ENCODE measurements at places on chromosomes 7 and 10.
A peak's percentile ranks its signal among the peaks of the same experiment; 100 is the strongest.

DNA sequence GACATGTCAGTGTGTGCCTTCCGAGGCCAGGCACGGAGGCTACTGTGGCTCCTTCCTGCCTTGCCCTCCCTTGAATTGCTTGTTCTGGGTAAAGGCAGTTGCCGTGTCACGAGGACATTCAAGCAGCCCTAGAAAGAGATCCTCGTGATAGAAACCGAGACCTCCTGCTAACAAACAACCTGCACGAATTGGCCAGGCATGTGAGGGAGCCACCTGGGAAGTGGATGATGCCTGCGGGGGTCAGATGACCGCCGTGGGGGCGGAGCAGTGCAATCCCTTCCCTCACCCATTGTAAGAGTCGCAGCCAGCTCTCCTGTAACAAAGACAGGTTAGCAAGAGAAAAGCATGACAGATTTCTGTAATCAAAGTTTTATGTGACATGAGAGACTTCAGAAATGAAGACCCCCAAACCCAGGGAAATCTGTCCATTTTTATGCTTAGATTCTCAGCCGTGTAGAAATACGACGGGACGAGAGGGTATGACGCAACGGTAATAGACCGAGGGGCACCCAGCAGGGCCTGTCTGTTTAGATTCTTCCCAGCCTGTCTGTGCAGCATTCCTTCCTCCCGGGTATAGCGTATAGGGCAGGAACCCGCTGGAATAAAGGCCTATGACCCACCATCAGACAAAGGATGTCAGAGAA lies 241.7 kb downstream of the GATA3 start:
- DNase-seq = no peak

DNA sequence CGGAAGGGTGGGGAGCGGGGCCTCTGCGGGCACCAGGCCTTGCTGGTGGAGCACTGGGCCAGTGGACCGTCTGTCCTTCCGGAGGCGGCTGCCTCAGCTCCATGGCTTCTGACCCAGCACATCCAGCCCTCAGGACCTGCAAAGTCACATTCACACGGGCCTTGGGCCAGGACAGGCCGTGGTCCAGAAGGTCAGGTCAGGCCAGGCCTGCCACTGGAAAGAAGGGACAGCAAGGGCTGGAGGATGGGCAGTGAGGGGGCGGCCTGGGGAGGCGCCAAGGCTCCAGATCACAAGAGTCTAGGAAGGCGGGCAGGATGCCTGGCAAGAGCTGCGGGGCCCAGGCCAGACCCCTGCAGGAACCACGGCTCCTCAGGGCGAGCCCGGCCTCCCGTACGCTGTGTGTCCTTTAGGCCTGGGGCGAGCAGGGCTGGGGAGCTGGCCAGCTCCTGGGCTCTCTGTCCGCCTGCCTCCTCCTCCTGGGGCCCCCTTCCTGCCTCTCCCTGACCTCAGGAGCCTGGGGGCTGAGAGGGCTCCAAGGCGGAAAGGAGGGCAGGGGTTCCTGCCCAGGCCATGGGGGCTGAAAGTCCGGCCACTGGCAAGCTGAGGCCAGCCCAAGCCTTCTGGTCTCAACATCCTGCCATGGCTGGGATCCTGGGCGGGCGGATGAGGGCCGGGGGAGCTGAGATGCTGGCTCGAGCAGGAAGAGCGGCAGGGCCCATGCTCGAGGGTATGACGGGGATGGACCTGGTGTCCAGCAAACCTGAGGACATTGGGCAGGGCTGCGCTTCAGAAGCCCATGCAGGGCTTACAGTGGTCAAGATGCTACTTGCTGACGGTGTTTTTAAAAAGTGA lies 225.8 kb downstream of the ELFN1 start:
- DNase-seq = no peak

DNA sequence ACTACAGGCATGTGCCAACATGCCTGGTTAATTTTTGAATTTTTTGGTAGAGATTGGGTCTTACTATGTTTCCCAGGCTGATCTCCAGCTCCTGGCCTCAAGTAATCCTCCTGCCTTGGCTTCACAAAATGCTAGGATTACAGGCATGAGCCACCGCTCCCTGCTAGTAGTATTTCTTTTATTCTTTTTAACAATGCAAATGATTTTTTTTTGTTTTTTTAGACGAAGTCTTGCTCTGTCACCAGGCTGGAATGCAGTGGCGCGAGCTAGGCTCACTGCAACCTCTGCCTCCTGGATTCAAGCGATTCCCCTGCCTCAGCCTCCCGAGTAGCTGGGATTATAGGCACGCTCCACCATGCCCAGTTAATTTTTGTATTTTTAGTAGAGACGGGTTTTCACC lies 58.1 kb downstream of the SVIL start:
- DNase-seq = no peak

- DNase-seq = no peak
These were observed 1367.1 kb downstream of the XPNPEP1 start for GRCh38 chr10:108556186-108556585.

DNA sequence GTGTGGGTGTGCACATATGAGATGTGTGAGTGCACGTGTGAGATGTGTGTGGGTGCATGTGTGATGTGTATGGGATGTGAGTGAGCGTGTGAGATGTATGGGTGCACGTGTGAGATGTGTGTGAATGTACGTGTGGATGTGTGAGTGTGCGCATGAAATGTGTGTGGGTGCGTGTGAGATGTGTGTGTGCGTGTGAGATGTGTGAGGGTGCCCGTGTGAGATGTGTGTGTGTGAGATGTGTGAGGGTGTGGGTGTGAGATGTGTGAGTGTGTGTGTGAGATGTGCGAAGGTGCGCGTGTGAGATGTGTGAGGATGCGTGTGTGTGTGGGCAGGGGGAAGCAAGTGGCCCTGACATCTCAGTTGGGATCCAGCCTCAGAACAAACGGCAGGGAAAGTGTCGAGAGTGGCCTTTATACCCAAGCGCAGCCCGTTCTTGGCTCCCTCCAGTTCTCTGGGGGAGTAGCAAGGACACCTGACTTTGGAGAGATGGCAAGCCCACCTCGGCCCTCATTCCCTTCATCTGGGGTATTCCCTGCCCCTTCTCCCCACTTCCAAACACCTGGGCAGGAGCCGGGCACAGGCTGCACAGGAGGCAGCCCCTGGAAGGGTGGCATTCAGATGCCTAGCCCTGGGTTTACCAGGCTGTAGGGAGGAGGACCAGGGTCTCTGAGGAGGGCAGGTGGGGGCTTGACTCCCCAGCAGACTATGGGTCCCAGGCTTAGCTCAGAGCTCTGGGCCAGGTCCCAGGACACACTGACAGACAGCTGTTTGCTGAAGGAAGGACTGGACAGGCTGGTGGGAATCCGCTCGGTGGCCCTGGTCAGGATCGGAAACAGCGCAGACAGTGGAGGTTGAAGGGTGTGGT lies 31.6 kb downstream of the PPIF start:
- no peak for DNase-seq

DNA sequence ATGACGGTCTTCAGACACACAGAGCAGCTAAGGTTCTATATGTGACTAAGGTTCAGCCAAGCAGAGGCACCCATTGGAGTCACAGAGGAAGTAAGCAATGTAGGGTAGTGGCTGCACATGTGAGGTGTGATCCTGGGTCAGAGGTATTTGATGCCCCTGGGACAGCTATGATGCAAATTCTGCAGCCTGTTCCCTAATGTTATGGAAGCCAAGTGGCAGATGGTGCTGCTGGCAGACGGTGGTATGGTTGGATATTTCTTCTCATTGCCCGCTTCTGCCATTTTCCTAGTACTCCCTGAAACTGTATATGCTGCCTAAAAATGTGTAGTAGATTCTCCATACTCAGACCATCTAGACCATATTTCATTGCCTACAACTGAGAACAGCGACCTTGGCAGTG lies 7.2 kb downstream of the TAS2R16 start:
- DNase-seq = no peak

GRCh38 chr10:43644252-43644651 lies 4.4 kb downstream of the ZNF32 start:
- no peak for DNase-seq

DNA sequence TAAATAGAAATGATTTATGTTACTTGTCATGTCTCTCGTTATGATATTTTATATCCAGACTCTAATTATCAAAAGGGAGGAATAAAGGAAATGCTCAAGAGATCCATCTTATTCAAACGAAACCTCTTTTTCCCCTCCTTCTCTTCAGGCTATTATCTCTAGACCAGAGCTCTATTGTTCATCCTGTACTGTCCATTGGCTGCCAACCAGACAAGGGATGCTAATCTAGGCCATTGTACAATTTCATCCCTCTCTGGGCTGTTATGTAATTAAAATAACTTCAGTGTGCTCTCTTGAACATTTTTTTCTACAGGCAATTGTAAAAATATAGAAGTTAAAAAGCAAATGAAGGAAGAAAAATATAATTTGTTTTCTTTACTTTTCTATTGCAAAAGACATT lies 220.4 kb downstream of the HDAC9 start:
- DNase-seq = no peak

DNA sequence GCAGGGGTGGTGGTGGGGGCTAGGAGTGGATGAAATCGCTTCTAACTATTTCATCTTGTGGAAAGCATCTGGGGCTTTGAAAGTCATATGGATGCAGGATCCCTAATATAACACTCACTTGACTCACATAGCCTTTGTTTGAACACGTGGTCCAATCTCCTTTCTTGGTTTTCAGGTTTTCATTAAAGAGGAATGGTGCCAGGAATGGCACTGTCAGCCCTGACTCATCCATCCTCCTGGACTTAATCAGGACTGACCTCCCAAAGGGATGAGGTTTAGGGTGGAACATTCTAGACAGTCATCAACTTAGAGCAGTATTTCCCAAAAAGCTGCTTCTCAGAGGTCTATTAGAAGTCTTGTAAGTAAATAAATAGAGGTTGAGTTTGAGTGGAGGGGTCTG lies 162.0 kb upstream of the PLXNA4 start:
- peak; percentile 52 for DNase-seq

- no peak for DNase-seq
These were observed 6.2 kb downstream of the TLX1 start for GRCh38 chr10:101137271-101137670.

DNA sequence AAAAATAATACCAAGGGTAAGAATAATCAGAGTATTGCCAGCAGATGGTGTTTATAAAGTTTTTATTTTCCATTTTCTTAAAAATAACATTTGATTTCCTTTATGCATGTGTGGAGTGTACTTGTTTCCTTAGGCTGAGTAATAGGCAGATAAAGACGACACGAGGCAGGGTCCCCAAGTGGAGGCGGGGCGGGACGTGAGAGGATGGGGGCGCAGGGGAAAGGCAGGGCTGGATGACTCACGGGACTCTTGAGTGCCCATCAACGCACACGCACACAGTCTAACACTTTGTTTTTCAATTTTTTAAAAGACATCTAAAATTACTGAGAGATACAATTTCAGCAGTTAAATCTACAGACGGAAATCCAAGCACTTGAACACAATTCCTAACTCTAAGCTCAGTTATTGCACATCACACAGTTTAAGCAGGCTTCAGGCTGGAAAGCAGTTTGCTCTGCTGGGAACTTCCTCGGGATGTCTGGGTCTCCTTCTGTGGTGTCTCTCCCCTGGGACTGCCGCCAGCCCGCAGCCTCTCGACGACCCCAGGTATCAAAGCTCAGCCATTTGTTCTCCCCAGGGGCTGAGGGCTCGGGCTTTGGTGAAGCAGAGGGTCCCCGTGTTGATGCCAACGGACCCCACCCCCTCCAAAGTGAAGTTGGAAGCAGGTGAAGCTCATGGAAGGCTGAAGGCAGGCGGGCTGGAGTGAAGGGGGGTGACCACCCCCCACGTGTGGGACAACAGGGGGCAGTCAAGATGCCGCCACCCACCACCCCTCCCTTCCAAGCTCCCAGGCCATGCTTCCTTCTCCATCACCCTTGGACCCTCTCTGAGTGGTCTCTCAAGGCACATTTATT lies 29.1 kb downstream of the SPOCK2 start:
- DNase-seq = no peak

- no peak for DNase-seq
These were observed 7.3 kb downstream of the AUTS2 start for GRCh38 chr7:69605546-69605945.

DNA sequence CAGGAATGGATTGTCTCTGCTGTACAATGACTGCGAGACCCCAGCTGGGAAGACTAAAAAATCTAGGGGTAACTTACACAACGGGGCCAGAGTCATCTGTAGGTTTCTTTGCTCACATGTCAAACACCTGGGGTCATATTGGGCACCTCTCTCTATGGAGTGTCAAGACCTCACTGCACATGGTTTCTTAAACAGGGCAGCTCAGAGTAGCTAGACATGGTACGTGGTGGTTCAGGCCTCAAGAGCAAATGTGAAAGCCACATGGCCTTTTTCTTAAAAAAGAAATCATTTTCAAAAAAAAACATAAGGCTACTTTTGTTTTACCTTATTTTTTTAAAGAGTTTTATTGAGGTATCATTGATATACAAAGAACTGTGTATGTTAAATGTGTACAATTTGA lies 162.2 kb upstream of the ITGB1 start:
- DNase-seq = no peak

DNA sequence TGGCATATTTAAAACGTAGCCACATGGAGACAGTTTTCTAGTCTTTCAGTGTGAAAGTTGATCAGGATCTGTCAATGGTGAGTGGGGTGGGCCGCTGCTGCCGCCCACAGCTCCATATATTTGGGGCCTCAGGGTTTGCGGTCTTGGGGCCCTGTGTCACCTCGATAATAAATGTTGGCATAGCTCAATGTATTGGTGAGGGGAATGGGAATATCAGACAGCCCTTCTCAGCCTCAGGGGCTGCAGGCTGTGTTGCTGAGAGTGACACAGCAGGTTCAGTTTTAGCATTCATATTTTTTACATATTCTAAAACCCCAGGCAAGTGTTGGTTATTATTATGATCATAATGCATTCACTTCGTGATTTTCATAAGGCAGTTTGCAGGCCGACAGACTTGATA lies 5.3 kb downstream of the CDH23 start:
- no peak for DNase-seq

DNA sequence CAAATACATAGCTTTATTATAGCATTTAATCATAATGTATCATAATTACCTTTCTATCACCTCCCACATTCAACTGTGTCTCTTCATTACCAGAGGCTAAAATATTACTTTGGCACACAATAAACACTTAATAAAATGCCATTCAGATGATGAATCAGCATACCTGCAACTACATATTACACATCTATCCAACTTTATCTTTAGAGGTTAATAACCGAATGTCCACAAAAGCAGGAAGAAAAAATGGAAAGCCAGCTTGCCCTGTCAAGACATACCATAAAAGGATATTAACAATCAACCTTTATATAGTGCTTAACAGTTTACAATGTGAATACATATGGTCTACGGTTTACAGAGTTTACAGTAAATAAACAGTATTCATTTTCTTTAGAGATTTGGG lies 12.7 kb downstream of the CACUL1 start:
- no peak for DNase-seq
